Mucosa of gallbladder (tissue), 1 donor: ENCODE measurements at places on chromosomes 2 and 18. TPM values are rescaled to one million over a fixed set of nuclear protein-coding genes. Genes with fewer than 3 reads are reported as not detected.

- no peak for DNase-seq
Measured at GRCh38 chr2:71563872-71564271, 110.5 kb downstream of the DYSF start.

The DYNAP gene
- total RNA-seq = not detected

The SPATA3 gene
- total RNA-seq = not detected

The LIPG gene
- total RNA-seq = 138 TPM

DNA sequence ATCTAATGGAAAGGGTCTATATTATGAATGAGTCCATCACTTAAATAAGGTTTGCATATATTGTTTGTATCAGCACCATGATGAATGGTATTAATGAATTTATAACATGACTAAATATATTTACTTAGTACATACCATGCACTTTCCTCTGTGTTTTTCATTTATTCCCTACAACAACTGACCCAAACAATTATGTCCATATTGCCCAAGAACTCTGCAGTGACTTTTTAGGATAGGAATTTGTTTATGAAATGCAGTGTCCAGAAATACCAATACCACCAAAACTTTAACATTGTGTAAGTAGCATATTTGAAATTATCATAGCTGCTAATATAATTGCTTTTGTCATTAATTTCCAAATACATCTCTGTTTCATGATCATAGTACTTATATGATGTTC lies 119.7 kb downstream of the WDR7 start:
- no peak for DNase-seq

GRCh38 chr2:197556456-197556855 lies 40.6 kb downstream of the MOB4 start:
- DNase-seq = no peak

The CXCR1 gene
- total RNA-seq = not detected

DNA sequence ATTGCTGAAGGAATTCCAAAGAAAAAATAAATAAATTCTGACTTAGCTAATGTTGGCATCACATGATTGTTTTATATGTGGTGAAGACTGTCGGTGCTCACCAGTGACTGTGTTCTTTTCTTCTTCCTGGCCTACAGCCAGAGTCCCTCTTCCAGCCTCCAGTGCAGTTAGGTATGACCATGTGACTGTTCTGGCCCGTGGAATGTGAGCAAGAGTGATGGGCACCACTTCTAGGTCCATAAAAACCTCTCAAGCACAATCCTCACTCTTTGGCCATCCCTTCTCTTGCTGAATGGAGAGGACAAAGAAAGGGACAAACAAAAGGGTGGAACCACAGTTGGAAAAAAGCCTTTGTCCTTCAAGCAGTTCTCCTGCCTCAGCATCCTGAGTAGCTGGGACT lies 39.0 kb upstream of the BMPR2 start:
- DNase-seq = no peak

GRCh38 chr2:190794377-190794776 lies 86.2 kb upstream of the GLS start:
- no peak for DNase-seq

DNA sequence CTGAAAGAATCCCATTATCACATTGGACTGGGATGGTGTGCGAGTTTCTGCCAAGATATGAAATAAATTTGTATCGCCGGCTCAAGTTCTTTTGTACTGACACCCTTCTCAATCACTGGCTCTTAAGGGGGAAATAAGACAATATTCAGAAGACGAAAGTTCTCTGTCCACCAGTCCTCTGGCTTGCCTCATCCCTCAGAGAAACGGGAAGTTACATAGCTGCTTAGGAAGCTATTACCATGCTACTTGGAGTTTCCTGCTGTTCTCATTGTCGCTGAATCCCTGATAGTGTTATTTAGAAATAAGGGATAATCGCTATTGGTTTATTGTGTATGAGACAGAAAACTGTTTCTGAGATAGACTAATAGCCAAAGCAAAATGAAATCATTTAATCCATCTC lies 205.0 kb upstream of the ZNF521 start:
- no peak for DNase-seq

The ANTXR1 gene
- 142 TPM for total RNA-seq
